ENCODE measurements at places on chromosomes 12 and 14.

- no peak for DNase-seq
Measured at GRCh38 chr12:124388038-124388671, 93.3 kb downstream of the RFLNA start.

DNA sequence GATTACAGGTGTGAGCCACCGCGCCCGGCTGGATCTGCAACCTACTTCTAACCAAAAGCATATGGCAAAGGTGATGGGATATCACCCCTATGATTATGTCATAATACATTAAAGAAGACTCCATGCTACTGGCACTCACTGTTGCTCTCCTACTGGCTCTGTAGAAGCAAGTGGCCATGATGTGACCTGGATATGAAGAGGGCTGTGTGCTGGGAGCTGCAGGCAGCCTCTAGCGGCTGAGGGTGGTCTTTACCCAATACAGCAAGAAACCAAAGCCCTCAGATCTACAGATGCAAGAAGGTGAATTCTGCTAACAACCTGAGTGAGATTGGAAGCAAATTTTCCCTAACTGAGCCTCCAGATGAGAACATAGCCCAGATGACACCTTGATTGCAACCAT lies 34.2 kb upstream of the TRIM9 start:
- DNase-seq = no peak

- no peak for DNase-seq
Measured at GRCh38 chr12:66804563-66804974, 125.7 kb upstream of the GRIP1 start.

DNA sequence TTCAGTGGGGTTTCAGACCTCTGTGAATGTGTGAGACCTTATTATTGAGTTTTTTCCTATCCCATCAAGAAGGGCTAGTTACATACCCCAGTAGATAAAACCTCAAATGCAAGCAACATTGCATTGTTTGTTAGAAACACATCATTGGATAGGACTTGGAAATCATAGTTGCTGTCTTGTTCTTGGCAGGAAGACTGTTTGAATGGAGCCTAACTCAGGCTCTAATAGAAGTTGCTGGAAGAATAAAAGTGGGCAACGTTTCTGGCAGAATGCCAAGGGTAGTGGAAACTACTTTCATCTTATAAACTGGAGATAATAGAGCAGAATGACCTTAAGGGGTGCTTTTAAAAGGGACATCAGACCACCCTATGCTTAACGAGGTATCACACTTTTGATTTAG lies 9.9 kb upstream of the PTHLH start:
- DNase-seq = no peak

DNA sequence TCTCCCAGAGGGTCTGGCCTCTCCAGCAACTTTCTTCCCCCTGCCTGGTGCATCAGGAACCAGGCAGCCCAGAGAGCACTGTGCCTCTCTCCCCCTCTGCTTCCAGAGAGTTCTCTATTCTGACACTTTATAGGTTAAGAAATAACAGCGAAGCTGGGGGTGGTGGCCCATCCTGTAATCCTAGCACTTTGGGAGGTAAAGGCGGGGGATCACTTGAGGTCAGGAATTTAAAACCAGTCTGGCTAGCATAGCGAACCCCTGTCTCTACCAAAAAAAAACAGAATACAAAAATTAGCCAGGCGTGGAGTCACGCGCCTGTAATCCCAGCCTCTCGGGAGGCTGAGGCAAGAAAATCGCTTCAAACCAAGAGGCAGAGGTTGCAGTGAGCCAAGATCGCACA lies 58.3 kb downstream of the ESRRB start:
- DNase-seq = no peak

DNA sequence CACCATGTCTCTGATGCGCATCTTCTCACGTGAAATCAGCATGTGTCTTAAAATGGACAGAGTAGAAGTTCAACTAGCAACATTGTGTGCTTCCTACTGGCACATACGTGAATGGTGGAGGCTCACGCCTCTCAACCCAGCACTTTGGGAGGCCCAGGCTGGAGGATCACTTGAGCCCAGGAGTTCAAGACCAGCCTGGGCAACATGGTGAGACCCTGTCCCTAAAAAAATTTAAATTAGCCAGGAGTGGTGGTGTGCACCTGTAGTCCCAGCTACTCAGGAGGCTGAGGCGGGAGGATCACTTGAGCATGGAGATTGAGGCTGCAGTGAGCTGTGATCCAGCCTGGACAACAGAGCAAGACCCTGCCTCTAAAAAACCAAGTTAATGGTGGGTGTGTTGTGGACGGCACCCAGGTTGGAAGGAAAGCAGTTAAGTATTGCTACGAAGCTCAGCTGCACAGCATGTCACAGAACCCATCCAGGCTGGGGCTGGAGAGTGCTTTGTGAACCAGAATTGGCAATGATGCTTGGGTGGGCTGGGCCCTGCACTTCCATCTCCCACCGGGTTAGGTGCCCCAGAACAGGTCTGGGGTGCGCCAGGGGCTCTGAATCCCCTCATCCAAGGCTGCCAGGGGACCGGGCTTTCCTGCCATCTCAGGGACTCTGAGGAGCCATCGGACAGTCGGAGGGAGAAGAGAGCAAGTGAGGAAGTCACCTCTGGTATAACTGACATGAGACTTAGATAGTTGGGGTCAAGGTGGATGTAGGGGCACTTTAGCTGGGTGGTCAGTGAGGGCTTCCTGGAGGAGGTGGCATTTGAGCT lies 33.0 kb upstream of the ULK1 start:
- DNase-seq = no peak

GRCh38 chr12:2198005-2198501 lies 145.3 kb downstream of the CACNA1C start:
- no peak for DNase-seq

DNA sequence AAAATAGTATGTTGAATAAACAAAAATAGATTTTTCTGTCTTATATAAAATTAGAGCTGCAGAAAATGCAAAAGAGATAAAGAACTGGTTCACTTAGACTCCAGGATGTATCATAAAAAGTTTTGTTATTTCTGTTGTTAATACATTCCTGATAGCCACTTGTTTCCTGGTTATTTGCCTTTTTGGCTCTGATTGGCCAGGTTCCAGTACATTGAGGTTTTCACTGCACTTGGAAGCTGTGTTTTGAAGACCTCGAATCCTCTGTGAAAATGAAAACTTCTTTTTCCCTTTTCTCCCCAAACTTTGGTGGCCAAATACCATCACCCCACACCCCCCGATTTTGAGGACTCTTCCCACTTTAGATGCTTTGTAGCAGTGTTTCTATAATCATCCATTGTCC lies 525.3 kb downstream of the MED13L start:
- no peak for DNase-seq

GRCh38 chr12:98990648-98991047 lies 345.6 kb downstream of the APAF1 start:
- DNase-seq = no peak

DNA sequence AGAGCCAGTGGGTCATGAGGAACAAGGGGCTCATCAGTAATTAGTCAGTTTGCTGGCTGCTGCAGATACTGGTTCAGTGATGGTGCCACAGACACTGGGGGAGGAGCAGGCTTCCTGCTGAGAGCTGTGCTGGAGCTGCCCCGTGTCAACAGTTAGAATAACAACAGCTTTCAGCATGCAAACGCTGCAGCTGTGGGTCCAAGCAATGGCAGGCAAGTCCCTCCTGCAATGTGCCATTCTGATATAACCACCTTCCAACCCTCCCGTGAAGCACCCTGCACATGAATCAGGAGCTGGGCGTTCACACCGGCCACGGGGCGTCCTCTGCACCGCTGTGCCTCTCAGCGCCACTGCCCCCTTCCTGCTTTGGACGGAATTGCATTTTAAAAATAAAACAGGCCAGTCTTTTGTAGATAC lies 258.4 kb upstream of the SFSWAP start:
- no peak for DNase-seq

- DNase-seq = peak; percentile 56
Measured at GRCh38 chr12:68932961-68933893, at the start of gene CPM. Gene CPM (minus strand): TSS chr12:68933171. CDS start chr12:68932837, 334 bp downstream.

- peak; percentile 34 for DNase-seq
Measured at GRCh38 chr12:8038659-8039114, 6.2 kb downstream of the FOXJ2 start.

DNA sequence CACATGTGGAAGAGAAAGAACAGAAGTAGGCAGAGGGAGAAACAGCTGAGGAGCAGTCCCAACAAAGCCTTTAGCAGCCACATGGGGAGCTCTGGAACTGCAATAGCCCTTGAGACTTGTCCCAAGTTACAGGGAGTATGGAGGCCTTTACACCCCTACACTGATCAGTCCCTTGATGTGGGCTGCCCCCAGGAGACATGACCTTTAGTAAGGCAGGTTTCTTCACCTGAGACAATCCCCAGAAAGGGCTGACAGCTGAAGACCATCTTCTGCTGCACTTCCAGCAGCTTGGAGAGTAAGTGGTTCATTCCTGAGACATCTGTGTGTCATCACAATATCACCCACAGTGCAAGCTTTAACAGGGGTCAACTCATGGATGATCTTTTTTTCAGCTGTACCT lies 8.6 kb upstream of the SNAPC1 start:
- DNase-seq = no peak

GRCh38 chr14:93799989-93800921 lies 12.0 kb upstream of the PRIMA1 start:
- no peak for DNase-seq

GRCh38 chr14:68695326-68695768 lies 97.5 kb downstream of the ZFP36L1 start:
- peak; percentile 28 for DNase-seq

GRCh38 chr12:52277486-52278245 lies 3.2 kb downstream of the KRT86 start:
- DNase-seq = no peak

GRCh38 chr14:67736771-67737170 lies 35.1 kb downstream of the RDH12 start:
- no peak for DNase-seq

DNA sequence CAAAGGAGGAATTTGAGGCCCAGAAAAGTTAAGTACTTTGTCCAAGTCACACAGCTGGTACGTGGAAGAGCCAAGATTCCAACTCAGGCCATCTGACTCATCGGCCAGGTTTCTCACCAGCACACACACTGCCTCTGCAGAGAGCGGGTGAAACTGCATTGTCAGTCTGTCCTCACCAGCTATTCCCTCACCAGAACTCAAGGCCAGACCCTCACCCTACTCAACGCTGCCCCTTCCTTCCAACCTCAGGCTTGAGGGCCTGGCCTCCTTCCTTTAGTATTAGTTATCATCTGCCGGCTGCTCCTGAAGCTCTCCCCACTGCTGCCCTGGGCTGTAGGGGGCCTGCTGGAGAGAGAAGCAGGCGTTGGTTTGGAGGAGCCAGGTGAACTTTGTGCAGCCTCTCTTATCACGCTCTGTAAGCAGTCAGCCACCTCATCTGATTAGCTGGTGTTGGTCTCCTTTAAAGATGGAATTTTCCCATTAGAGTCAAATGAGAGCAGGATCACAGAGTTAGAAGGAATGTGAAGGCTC lies 16.6 kb upstream of the PLEK2 start:
- no peak for DNase-seq

DNA sequence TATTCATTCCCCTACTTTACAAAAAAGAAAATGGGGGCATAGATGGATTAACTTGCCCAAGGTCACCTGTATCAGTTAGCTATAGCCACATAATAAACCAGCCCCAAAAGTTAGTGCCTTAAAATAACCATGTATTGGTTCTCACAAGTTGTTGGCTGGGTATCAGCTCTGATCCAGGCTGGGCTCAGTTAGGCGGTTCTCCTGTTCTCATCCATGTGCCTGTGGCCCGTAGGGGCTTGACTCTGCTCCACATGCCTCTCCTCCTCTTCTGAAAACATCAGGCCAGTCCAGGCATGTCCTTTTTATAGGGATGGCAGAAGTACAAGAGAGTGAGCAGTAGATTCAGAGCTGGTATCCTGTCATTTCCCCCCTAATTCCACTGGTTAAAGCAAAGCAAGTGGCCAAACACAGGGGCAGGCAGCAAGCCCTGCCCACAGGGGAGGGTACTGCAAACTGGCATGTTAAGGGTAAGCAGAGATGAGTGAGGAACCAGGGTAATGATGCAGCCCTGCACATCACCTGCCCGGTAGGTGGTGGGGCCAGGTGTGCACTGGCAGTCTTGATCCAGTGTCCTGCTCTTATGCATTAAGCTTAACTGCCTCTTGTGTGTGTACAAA lies 47.9 kb upstream of the TUNAR start:
- no peak for DNase-seq

DNA sequence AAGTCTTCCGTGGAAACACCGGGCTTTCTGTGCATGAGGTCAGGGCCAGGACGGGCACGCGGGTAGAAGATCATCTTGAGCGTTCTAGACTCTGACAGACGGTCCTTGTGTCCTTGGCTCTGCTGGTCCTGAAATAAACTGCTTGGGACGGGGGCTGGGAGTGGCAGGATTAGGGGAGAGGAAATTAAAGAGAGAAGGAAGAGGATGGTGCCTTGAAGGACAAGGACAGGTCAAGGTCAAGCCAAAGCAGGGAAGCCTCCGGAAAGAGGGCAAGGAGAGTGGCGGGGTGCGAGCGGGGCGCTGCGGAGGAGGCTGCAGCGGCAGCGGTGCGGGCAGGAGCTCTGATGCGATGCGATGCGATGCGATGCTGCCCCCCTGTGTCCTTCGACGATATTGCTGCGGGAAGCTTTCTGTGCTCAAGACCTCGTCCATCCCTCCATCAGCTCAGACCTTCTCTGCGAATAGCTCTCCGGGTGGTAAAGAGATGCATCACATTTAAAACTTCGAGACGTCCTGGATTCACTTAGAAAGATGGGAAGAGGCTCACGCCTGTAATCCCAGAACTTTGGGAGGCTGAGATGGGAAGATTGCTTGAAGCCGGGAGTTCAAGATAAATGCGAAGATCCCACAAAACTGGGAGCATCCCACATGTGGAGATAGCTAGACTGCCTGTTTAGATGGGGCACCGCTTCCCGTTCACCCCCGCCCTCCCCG lies 110.1 kb upstream of the TMEM132D start:
- DNase-seq = no peak

DNA sequence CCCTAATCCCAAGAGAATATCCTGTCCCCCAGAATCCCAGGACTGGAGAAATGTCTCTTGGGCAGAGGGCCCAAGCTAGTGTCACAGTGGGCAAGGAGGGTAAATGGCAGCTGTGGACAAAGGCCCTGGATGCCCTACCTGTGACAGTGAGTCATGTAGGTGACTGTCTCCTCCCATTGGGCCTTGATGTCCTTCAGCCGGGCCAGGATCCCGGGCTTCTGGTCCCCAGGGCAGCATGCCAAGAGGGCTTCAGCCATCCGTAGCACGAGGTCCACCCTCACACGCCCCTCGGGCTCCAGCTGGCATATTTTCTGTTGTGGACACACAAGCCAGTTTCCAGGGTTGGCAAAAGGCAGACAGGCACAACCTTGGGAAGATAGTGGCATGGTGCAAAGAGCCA lies 48.8 kb downstream of the SYNE3 start:
- no peak for DNase-seq

DNA sequence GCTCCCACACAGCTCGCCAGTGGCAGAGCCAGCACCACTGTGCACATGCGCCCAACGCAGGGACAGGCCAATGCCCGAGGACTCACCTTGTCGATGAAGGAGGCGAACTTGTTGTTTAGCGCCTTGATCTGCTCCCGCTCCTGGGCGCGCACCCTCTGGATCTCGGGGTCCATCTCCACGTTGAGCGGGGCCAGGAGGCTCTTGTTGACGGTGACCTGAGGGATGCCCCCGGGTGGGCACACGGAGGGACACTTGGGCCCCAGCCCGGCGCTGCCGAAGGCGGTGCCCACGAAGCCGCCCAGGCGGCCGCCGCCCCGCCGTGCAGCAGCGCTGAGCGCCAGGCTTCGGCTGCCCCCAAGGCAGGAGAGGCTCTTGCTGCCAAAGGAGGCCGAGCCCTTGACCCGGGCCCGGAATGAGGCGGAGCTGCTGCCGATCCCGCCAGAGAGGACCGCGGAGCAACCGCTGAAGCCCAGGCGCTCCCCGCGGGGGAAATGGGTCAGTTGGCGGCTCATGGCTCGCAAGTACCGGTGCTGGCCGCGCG lies at the start of gene KRT72:
Gene KRT72, minus strand, starts transcription at position 523 of the 541 bp plus-strand sequence. Its CDS starts 11 bp downstream, at position 512.
- no peak for DNase-seq

All from activated CD4-positive, alpha-beta T cell treated with anti-CD3 and anti-CD28 coated beads for 4 hours (primary cell).